Fibroblast of the aortic adventitia (primary cell): ENCODE measurements at places on chromosomes 11 and 22. TPM values are rescaled to one million over a fixed set of nuclear protein-coding genes. Genes with fewer than 3 reads are reported as not detected.

The GDPD4 gene
- not detected in 2 replicates for total RNA-seq

The IZUMO1R gene
- not detected in 2 replicates for total RNA-seq

The TREH gene
- total RNA-seq, result not detected in 2 replicates

The APOL3 gene
- 17.4 and 25.8 TPM in 2 replicates for total RNA-seq

The AQP11 gene
- total RNA-seq, result 2.8 and 3.3 TPM in 2 replicates

The EFEMP2 gene
- 57.3 and 105 TPM in 2 replicates for total RNA-seq

The CATSPER1 gene
- not detected in 2 replicates for total RNA-seq

The MRTFA gene
- 25.8 and 90.4 TPM in 2 replicates for total RNA-seq

The TSSK2 gene
- total RNA-seq, result not detected in 2 replicates

The B3GAT1 gene
- total RNA-seq, result not detected in 2 replicates

The CCND1 gene
- 344 and 770 TPM in 2 replicates for total RNA-seq

The KRTAP5-8 gene
- not detected in 2 replicates for total RNA-seq

The SLC35E4 gene
- 5.1 and 19.7 TPM in 2 replicates for total RNA-seq

The IFITM2 gene
- 50.1 and 88.1 TPM in 2 replicates for total RNA-seq

The IGLL5 gene
- not detected in 2 replicates for total RNA-seq

The MMP3 gene
- total RNA-seq, result 3.3 TPM in 1 of 2 replicates, not detected in the other

The OR8G5 gene
- not detected in 2 replicates for total RNA-seq

The TENM4 gene
- total RNA-seq, result 26.4 and 113 TPM in 2 replicates

The DCDC1 gene
- 0.18 and 3.2 TPM in 2 replicates for total RNA-seq

The MS4A4A gene
- total RNA-seq, result not detected in 2 replicates

The UEVLD gene
- total RNA-seq, result 6.1 and 35.2 TPM in 2 replicates

The ADAMTS8 gene
- 2.6 TPM in 1 of 2 replicates, not detected in the other for total RNA-seq

The PKDREJ gene
- 0.09 TPM in 1 of 2 replicates, not detected in the other for total RNA-seq
